ENCODE measurements at places on chromosomes 1 and 21. TPM values are rescaled to one million over a fixed set of nuclear protein-coding genes. Genes with fewer than 3 reads are reported as not detected.

Gene NUP210L
- total RNA-seq: under 0.01 TPM

Gene FMO5
- total RNA-seq: 3.5 TPM

Gene PRKAA2
- under 0.01 TPM for total RNA-seq

Gene NRDC
- total RNA-seq: 36.2 TPM

Gene MLLT11
- 4.6 TPM for total RNA-seq

Gene KCNK1
- total RNA-seq: 0.10 TPM

Gene RPS6KA1
- total RNA-seq: 49.2 TPM

Gene FAM72C
- 0.10 TPM for total RNA-seq

Gene PKN2
- total RNA-seq: 74.3 TPM

Gene ZNF687
- 45.5 TPM for total RNA-seq

Gene MFSD2A
- total RNA-seq: 8.4 TPM

Gene TTLL7
- total RNA-seq: 0.84 TPM

Gene OPRD1
- not detected for total RNA-seq

Gene HEYL
- not detected for total RNA-seq

Gene KCNJ6
- under 0.01 TPM for total RNA-seq

Gene S100A7A
- total RNA-seq: not detected

Gene PGBD5
- total RNA-seq: under 0.01 TPM

Gene OR2M3
- total RNA-seq: not detected

Gene KRTAP19-3
- not detected for total RNA-seq

Gene RGS1
- 1,368 TPM for total RNA-seq

Gene RUNX3
- 76.4 TPM for total RNA-seq

Gene IL19
- 0.10 TPM for total RNA-seq

Gene ZNF281
- 67.5 TPM for total RNA-seq

Gene PAQR6
- total RNA-seq: 0.94 TPM

Gene FUCA1
- 8.8 TPM for total RNA-seq

Gene KCNK2
- total RNA-seq: 0.10 TPM

Gene KLHDC9
- not detected for total RNA-seq

Gene GREM2
- total RNA-seq: 0.31 TPM

Gene RNF207
- total RNA-seq: 2.1 TPM

Gene STIL
- 4.9 TPM for total RNA-seq

Gene CD101
- total RNA-seq: 11.4 TPM

Gene URB2
- 8.2 TPM for total RNA-seq

Gene MROH7
- 0.42 TPM for total RNA-seq

Gene MAP3K7CL
- 119 TPM for total RNA-seq

Gene VWA5B1
- total RNA-seq: not detected

Gene NEK2
- total RNA-seq: 0.52 TPM

Gene AKR1A1
- total RNA-seq: 37.3 TPM
